ENCODE measurements at places on chromosomes 3 and 15.

DNA sequence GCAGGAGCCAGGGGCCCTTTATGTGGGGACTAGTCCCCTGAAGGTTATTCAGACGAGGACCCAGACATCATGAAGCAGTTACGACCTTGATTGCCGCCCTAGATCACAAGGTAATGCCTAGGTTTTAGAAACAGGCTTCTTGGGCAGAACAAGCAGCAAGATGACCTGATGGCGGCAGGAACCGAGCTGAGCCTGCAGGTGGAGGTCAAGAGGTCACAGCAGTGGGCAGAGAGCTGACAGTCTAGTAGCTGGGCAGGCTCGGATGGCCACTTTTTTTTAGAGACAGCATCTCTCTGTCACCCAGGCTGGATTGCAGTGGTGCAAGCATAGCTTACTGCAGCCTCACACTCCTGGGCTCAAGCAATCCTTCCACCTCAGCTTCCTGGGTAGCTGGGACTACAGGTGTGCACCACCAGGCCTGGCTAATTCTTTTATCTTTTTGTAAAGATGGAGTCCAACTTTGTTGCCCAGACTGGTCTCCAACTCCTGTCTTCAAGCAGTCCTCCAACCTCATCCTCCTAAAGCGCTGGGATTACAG lies 83.5 kb upstream of the ABHD17C start:
- no peak for DNase-seq

DNA sequence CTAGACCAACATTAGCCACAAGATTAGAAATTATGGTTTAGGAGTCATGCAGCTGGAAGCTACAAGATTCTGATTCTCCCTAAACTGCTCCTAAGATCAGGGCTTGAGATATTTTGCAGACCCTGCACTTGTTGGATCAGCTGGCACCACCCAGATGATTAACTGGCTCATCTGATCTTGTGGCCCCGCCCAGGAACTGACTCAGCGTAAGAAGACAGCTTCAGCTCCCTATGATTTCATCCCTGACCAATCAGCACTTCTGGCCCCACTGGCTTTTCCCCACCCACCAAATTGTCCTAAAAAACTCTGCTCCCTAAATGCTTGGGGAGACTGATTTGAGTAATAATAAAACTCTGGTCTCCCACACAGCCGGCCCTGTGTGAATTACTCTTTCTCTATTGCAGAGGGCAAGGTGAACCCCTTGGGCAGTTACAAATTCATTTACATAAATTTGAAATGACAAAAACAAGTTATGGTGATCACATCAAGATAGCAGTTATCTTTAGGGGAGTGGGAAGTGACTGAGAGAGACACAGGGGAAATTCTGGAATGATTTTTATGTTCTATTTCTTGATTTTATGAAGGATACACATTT lies 76.5 kb downstream of the CD200R1L start:
- peak; percentile 47 for DNase-seq

DNA sequence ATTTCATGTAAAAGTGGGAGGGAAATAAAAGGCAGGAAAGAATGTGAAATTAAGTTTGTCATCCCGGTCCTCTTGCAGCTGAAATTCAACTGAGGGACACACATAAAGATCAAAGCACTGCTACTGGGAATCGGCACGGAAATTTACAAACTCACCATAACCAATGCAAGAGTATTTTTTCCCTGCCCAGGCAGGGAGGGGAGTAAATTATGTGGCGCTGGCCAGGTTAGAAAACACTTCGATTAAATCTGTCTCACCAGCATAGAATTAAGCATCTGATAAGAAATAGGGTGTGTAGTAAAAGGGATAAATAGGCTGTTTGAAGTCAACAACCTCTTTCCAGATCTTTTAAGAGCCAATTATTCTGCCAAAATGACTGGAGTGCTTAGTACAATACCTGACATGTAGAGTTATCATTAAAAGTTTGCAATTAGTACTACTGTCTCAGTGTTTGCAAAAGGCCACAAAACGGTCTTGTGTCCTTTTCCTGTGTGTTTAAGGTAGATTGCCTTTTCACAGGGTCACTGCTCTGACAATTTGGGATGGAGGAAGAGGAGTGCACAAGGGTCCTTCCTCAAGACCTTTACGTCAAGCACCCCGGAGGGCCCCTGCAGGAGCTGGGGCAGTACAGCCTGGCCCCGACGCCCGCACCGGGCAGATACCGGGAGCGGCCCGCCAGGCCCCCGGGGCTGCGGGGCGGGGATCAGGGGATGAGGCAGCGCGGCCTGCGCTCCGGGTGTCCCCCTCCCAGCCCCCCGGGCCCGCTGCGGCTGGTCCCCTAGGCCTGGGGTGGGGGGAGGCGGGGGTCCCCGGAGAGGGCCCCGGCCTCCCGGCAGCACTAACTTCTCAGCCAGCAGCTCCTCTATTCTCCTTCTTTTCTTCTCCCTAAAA lies 651 bp downstream of the UBA3 start:
- no peak for DNase-seq

GRCh38 chr3:12138044-12138443 lies 20.7 kb downstream of the TIMP4 start:
- no peak for DNase-seq

- DNase-seq, result no peak
These were observed 26.8 kb downstream of the POLG start for GRCh38 chr15:89307791-89308190.

All from kidney capillary endothelial cell (primary cell).